ENCODE measurements at places on chromosomes 11 and 22.

DNA sequence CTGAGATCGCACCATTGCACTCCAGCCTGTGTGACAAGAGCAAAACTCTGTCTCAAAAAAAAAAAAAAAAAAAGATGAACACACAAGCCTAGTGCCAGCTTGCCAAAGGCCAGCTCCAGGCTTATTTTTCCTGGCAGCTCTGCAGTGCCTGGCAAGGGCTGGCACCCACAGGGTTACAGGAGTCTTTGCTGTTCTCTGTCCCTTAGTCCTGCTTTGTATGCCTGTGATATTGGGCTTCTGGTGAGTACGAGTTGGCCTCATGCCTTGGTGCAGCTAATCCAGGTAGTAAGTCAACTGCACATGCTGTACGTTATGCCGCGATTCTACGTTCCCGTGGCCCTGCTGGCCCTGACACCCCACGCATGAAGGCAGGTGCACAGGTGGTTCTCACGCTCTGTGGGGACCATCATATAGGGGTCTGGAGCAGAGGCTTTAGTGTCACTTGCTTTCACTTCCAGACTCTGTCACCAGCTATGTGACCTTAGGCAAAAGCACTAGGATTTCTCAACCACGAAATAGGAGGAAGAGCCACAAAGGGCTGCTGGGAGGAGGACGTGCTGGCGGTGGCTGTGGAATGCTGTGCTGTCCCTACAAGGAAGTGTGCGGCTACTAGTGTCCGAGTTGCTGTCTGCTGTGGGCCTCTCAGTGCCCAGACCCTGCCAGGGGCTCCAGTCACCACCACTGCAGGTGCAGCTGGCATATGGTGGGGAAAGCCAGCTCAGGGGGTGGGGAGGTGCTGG lies 21.4 kb upstream of the RASL10A start:
- DNase-seq, result no peak

- no peak for DNase-seq
Measured at GRCh38 chr11:119726150-119726553, 2.8 kb downstream of the NECTIN1 start.

DNA sequence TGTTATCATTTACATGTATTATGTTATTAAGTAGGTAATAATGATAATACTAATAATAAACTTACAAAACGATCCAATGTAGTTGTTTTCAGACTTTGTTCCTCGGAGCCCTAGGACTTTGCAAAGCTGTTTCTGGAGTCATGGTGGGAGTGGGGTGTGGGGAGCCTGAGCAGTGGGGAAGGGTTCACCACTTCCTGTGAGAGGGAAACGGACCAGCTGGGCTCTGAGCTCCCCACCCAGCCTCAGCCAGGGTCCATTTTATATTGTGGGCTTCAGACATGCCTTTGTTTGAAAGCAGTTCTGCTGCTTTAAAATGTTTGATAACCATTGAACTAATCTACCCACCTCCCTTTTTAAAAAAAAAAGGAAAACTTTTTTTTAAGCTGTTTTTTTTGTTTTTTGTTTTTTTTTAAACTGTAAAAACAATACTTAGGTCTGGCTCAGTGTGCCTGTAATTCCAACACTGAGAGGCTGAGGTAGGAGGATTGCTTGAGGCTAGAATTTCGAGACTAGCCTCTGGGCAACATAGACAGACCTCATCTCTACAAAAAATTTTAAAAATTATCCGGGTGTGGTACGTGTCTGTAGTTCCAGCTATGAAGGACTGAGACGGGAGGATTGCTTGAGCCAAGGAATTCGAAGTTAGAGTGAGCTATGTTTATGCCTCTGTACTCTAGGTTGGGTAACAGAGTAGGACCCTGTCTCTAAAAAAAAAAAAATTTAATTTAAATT lies 7.0 kb downstream of the SERPING1 start:
- no peak for DNase-seq

DNA sequence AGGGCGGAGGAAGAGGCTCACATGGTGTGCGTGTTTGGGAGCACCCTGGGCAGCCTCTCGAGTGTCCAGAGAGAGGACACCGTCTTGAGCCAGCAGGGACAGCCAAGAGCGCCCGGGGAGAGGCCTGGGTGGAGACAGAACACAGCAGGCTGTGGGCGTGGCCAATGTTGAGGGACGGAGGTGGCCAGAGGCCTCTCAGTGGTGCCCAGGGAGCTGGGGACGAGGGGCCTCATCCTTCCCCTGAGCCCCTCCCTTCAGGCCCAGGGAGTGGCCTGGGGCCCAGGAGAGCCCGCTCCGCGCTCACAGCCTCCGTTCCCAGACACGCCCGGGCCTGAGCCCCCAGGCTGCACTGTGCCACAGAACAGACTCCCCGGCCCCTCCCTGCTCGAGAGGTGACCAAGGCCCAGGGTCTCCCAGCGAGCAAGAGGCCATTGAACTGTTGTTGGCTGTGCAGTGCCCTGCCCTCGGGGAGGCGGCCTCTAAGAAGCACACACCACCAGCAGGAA lies 48.4 kb downstream of the CDKN1C start:
- DNase-seq, result no peak

GRCh38 chr11:2214527-2215229 lies 43.1 kb upstream of the TH start:
- DNase-seq, result no peak

DNA sequence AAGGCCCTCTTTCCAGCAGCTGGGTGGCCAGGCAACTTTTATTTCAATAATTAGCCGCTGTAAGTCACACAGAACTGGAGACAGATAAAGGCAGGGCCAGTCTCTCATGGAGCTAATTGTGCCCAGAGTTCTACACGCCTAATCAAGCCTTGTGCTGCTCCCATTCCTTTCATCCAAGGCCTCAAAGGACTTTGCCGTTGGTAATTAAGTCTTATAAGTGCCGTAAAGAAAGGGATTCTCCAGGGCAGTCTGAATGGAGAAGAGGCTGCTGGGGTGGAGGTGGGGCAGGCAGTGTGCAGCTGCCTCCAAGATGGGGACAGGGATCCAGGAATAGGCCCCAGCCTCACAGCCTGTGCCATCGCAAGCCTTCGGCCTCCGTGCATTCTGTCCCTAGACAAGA lies 357.9 kb downstream of the TENM4 start:
- no peak for DNase-seq

- no peak for DNase-seq
Measured at GRCh38 chr11:68370211-68371111, 58.1 kb downstream of the LRP5 start.

DNA sequence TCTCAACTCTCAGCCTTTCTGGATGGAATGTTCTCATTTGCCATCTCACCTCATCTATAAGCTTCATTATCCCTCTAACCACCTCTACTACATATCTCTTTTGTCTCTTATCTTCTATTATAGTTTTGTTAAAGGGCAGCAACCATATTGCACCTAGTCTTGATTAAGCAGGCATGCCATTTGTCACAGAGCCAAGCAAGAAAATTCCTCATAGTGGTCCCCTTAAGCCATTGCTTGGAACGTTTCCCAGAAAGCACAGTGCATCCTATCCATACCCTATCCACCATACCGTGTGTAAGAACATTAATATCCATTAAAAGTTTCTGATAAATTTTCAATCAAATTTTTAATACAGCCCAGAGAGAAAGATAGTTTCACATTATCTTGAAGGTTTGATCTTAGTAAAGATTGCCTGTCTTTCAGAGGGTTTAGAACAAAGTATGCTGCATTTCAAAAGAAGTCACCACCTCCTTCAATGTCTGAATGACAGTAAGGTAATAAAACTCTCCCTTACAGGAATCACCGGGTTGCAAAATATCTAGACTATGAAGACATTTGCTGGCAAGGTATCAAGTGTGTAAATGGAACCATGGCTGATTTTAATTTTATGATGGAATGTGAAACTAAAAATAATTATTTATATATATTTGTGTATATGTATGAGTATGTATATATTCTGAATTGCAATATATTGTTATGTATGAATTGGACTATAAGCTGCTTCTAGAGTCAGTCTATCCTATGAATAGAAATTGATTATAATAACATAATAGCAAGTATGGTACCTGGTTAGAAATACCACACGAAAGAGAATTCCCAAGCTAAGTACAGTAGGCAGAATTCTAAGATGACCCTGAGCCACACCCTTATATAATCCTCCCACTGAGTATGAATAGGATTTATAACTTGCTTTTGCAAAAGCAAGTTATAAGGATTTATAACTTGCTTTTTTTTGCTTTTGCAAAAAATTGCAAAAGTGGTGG lies 1296.3 kb downstream of the LRRC4C start:
- no peak for DNase-seq

DNA sequence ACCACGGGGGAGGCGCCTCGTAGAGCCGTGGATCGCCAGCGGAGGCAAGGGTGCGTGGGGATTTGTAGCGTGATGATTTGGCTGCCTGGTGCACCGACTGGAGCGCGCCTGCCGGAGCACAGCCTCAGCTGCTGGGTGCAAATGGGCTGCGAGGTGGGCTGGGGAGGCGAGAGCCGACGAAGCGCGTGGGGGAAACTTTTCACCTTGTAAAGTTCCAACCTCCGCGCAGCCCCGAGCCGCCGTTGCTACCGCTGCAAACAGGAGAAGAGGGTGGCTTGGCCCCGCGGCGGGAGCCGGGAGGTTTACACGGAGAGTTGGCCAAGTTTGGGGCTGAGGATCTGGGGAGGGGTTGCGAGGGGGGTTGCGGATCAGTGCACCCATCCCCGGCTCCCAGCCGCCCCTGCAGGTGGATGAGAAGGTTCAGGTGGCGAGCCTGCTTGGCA lies 528 bp downstream of the FAT3 start:
- no peak for DNase-seq

- no peak for DNase-seq
Measured at GRCh38 chr11:3004481-3004880, 12.4 kb upstream of the NAP1L4 start.

- DNase-seq, result no peak
Measured at GRCh38 chr11:8593935-8594909, at the start of gene STK33. STK33 (minus strand) TSS chr11:8594228; CDS start chr11:8474905, 119,323 bp downstream.

DNA sequence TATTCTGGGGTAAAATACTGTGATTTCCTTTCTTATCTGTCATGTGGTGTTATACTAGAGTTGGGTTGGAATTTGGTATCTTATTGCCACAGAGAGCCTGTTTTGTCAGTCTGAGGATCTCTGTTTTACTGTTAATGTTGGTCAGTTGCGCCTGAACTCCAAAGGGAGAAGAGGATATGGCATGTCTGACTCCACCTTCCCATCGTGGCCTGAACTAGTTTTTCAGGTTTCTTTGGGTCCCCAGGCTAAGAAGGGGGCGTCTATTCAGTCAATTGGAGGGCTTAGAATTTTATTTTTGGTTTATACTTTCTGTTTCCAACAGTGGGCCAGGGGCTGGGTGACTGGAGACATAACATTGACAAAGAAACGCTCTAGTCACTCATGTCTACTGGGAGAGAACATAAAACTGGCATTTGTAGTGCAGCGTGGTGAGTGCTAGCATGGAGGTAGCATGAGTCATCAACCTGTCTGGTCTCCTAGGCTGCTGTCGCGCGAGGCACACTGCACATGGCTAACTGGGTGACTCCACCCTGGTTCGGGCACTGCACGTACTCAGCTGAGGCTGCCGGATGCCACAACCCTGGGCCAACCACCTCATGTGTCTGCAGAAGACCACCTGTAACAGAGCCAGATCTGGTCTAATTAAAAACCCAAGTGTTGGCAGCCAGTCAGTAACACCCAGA lies 120.1 kb upstream of the OR9Q1 start:
- no peak for DNase-seq

DNA sequence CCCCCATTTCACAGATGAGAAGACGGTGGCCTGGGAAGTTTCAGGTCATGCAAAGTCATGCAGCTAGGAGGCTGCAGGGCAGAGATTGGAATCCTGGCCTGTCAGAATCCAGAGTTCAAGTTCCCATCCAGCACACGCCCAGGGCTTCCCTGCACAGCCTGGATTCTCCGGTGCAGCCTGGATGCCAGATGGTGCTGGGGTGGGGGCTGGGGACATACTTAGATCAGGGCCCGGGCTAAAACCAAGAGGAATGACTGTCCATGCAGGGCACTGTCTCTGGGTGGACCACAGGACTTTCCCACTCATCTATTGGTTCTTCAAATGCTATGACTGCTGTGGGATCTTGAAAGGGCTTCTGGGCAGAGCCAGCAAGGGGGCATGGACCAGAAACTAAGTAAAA lies 24.6 kb downstream of the LMO1 start:
- no peak for DNase-seq

- DNase-seq, result no peak
Measured at GRCh38 chr11:44945666-44946065, 5.0 kb downstream of the TP53I11 start.

DNA sequence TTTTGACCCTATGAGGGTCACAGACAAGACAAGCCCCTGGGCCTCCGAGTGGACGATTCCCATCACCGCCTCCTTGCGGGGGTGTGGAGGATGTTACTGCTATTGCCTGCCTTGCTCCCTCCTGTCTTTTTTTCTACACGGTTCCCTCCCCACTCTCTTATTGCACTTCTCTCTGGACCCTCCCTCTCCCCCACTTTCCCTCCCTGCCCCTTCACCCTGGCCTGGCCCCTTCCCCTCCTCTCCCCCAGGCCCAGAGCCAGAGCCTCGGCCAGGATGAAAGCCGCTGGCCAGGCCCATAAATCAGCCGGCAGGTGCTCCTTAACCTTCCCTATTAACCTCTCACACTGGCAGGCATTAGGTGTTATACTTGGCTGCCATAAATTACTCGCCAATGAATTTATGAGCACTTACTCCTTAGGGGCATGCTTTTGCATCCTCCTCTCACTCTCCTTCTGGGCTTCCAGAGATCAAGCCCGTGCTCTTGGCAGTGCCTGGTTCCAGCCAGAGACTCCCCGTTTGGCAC lies 18.3 kb upstream of the ALX4 start:
- DNase-seq, result no peak

DNA sequence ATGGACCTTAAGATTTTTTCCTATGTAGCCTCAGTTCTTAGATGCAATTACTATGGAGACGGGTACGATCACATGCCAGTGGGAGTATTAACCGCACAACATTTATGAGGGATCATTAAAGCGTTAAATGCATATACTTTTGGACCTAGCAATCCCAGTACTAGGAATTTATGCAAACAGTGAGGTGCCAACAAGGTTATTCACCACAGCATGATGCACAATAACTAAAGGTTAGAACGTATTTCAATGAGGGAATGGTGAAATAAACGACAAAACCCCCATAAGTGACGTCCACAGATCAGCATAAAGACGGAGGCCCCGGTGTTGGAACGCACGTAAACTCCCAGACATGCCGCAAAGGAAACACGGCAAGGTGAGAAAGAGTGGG lies 539 bp downstream of the SIRT3 start:
- no peak for DNase-seq

GRCh38 chr11:1920128-1920908 lies 815 bp downstream of the TNNT3 start:
- DNase-seq, result no peak

DNA sequence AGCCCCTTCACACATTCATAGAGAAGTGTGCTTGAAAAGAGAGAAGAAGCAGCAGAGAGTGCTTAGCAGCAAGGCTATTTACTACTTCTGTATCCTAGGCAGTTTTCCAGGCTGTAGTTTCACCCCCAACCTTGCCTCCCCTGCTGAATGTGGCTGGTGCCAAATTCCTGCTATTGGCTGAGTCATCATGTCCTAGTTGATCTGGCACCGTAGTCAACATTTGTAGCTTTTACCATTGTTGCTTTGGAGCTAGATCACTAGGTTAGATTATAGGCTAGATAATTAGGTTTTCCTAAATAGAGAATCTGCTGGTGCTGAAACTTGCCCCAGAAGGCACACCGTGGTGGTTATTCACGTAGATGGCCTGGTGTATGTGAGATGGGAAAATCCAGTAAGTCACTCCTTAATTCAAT lies 32.7 kb downstream of the ARHGAP42 start:
- DNase-seq, result no peak

All from cortex of kidney (tissue), 1 donor.